ENCODE measurements at places on chromosomes 3 and 15.

DNA sequence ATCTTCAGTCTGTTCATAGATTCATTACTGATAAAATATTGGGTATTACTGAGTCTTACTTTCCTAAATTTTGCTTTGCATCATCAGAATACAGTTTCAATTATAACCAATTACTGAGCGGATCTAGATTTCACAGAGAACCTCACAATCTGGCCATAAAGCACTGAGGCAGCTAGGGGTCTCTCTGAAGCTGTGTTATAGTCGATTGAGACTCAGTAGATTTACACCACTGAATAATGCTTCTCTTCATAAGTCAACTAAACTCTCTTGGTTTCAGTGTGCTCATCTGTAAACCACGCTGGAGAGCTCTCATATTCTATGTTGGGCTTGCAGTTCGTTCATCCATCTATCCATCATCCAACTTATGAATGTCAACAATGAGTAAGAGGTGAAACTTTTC is 180.6 kb downstream of the GREM1 start:
- DNase-seq: no peak

DNA sequence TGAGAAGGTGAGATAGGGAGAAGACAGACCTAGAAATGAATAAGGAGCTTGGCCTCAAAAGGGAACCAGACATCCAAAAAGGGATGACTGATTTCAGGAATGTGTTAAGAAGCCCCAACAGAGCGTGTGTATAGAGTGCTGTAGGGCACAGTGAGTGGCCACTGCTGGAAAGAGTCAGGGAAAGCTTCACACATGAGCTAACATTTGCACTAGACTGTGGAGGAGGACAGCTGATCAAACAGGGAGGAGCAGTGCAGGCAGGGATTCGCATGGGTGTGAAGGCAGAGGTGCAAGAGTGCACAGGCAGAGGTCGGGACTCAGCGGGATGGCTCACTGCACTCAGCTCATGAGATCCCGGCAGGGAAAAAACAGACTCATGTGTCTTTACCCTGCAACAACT is 61.8 kb downstream of the NPTN start:
- DNase-seq: no peak

- DNase-seq: no peak
These were observed 117.7 kb upstream of the P2RY1 start for GRCh38 chr3:152717252-152717651.

DNA sequence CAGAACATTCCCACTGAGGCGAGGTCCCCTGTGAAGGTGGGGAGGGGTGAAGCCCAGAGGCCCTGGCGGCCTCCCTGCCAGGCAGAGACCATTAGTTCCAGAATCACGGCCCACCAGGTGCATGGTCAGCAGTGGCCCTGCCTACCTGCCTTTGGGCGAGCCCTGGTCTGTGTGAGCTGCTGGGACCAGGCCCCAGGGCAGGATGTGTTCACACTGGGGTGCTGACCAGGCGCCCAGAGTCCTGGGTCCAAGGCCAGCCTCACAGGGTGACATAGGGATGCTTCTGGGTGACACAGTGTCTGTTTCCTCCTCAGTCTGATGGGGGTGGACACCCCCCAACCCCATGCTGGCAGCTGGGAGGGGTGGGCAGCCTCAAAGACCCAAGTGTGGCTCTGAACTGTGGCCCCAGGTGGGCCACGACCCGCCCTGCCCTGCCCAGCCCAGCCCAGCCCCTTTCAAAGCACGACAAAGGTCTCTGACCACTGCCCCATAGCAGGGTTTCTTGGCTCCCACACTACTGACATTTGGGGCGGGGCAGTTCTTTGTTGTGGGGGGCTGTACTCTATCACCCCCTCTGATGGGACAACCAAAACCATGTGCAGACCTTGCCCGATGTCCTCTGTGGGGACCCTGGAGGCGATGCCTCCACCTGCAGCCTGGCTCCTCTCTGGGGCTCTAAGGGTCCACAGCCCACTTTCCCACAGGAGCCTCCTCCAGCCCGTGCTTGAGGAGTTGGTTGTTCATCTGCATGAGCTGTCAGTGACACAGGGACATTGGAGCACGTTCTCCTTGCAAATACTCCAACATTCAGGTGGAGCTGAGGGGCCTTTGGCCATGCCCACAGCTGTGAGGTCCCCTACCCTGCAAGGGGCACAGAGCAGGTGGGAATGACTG is 44.8 kb upstream of the SLC41A3 start:
- no peak for DNase-seq

- DNase-seq: no peak
These were observed 129.7 kb downstream of the NFKBIZ start for GRCh38 chr3:101979033-101979432.

GRCh38 chr15:76293361-76293760 is 17.9 kb downstream of the ETFA start:
- DNase-seq: no peak
